Activated CD4-positive, alpha-beta T cell treated with anti-CD3 and anti-CD28 coated beads for 1 hour (primary cell): ENCODE measurements at places on chromosomes 6 and 20.

DNA sequence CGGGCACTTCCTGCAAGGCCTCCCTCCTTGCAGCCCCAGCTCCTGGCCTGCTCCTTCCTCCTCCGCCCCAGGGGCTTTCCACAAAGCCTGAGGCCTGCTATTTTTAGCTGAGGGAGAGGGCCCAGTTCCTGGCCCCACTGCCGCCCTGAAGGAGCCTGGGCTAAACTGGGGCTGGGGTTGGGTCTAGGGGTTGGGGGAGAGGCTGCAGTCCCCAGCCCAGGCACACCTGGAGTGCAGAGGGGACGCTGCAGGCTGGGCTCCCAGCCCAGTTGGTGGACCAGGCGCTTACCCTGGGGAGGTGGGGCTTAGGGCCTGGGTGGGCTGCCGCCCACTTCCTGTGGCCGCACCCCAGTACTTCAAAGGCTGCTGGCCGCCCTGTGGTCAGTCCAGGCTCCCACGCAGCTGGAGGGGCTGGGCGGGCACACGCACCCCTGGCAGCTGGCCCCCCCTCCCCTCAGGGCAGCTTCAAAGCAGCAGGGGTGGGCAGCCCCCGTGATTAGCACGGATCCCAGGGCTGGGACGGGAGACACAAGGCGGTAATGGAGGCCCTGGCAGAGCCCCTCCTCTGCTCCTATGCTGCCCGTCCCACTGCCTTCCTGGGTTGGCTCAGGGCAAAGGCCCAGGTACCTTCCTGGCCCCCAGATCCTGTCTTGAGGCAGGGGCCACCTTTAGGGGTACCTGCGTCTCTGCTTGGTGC lies 7.1 kb upstream of the ABHD16B start:
- DNase-seq: no peak

DNA sequence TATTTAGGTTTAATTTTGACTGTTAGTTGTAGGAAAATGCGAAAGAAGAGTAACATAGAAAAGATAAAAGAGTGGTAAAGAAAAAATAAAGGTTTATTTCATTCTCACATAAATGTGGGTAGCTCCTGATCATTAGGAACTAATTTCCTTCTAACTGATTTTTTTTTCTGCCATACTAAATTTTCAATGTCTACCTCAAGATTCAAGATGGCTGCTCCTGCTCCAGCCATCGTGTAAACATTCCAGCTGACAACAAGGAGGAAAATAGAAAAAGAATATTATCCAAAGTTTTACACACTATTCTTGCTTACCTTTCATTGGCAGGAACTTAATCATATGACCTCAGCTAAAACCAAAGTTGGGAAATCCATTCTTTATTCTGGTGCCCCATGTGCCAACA lies 488.2 kb downstream of the LMBRD1 start:
- no peak for DNase-seq

GRCh38 chr20:62633598-62634329 lies 8.5 kb upstream of the SLCO4A1 start:
- no peak for DNase-seq

GRCh38 chr6:145006914-145007313 lies 721.8 kb downstream of the UTRN start:
- DNase-seq: no peak

DNA sequence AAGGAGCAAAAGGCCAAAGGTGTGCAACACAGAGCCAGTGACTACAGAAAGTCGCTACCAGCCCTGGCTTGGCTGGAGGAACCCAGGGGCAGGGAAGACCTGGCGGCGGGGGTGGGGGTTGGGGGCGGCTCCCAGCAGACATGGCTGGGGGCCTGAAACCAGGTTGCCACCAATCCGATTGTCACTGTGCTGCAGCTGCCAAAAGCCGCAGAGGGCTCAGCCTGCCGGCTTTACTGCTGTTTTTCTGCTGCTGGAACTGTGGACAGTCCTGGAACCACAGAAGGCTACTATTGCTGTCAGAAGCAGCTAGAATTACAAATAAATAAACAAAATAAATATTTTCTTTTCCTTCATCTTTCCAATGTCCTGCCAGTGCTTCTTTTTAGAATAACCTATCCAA lies 25.7 kb upstream of the OGFRL1 start:
- DNase-seq: no peak

GRCh38 chr6:117169781-117170281 lies 95.5 kb upstream of the VGLL2 start:
- DNase-seq: no peak
